Thyroid gland (tissue), 4 donors: ENCODE measurements at places on chromosomes 12 and 14. TPM values are rescaled to one million over a fixed set of nuclear protein-coding genes. Genes with fewer than 3 reads are reported as not detected.

Gene NPFF
- not detected for total RNA-seq

Gene LRP6
- 38.7 TPM for total RNA-seq

Gene SAMD15
- 6.1 TPM for total RNA-seq

Gene AKAP3
- total RNA-seq = 2.0 TPM

- no peak for DNase-seq
Observed at GRCh38 chr12:106527356-106527755, 55.4 kb upstream of the RFX4 start.

GRCh38 chr14:35932659-35933159 lies 106.6 kb downstream of the BRMS1L start:
- DNase-seq = no peak

- no peak for DNase-seq
Observed at GRCh38 chr12:20194171-20194570, 174.2 kb upstream of the PDE3A start.

- DNase-seq = no peak
Observed at GRCh38 chr12:50922820-50923219, 29.5 kb upstream of the HIGD1C start.

DNA sequence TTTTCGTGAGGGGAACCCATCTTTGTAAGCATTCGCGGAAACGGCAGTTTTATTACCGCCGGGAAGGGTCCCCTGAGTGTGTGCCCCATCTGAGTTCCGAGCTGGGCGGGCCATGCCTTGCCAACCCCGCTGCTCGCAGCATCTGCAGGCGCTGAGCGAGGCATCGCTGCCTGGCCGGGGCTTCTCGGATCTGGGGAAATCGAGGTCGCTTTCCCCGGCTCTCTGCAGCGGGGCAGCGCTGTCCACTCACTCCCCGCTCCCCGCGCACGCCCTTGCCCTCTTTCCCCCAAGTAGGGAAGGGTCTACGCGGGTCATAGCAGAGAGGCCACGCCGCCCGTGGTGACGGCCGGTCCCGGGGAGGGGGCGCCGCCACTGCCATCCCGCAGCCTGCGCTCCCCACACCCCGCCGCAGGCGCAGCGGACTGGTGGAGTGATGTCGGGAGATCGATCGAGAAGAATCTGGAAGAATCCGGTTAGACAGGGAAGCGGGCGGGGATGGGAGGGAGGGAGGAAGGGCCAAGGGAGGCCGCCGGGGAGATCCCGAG lies 507 bp upstream of the FKBP4 start:
- DNase-seq = peak; percentile 30

Gene RBM23
- 1,409 TPM for total RNA-seq

GRCh38 chr12:10960211-10960610 lies 21.1 kb upstream of the TAS2R14 start:
- DNase-seq = no peak

DNA sequence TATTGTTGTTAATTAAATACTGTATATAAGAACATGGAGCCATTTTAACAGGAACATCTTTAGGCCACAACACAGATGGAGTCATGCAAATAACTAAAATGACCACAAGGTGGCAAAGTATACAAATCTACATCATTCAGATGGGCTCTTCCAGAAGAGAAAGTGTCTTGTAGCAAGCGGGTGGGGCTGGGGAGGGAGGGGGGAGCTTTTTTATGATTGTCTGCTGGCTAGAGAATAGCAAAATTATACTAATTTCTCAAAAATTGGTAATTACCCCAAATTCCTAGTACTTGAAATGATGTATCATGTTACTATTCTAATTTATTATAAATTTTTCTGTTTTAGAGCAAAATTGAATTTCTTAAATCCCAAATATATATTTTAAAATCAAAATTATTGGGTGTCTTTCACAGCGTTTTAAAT lies 378.7 kb downstream of the PRKD1 start:
- DNase-seq = no peak

Gene PKP2
- total RNA-seq = 0.67 TPM

DNA sequence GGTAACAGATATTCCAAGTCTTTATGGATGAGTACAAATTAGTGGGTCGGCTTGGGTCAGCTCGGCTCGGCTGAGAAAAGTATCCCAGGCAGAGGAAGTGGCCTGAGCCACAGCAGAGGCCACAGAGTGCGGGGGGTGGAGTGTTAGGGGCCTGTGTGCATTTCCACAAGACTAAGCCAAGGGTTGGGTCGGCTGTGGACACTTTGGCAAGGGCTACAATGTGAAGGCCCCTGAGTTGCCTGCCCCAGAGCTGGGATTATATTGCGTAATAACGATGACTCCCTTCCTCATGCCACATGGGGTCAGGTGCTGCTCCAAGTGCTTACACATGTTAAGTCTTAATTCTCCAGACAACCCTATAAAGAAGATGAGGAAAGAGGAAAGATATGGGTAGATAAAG lies 11.4 kb downstream of the EVL start:
- no peak for DNase-seq

DNA sequence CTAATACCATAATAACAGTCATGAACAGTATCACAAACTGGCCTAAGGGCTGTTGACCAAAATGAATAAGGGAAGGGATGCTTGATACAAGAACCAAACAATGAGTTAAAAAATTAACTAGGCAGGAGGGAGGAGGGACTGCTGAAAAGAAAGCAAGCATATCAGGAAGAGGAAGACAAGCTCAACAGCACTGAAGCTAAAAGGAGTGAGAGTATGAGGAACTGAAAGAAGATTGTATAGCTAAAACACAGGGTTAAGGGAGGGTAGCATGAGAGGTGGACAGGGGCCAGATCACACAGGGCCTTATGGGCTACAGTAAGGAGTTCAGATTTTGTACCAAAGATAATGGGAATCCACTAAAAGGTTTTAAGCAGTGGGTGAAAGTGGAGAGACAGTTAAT lies 34.1 kb downstream of the ITGA7 start:
- DNase-seq = no peak

DNA sequence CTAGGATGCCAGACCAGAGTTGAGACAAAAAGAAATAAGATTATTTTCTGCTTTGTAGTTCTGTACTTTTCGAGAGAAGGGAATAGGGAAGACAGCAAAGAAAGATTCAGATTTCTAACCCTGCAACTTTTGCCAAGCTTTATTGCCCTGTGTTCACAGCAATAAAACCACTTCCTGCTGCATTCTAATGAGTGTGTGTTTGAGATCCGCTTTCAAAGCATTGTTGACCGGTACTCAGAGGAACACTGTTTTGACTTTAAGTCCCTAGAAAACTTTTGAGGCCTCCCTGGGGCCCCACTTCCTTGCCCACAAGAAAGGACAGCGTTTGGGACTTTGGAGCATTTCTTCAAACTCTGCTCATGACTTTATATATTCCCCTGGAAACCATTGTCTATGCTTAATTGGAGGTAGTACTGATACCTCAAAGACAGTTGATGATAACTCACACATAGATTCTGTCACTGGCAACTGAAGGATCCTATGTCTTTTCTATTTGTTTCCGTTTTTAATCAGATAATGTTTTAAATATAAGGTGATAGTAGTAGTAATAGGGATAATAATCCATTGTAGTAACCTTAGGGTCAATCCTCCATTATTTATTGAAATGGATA lies 1.3 kb downstream of the RNASE6 start:
- no peak for DNase-seq

DNA sequence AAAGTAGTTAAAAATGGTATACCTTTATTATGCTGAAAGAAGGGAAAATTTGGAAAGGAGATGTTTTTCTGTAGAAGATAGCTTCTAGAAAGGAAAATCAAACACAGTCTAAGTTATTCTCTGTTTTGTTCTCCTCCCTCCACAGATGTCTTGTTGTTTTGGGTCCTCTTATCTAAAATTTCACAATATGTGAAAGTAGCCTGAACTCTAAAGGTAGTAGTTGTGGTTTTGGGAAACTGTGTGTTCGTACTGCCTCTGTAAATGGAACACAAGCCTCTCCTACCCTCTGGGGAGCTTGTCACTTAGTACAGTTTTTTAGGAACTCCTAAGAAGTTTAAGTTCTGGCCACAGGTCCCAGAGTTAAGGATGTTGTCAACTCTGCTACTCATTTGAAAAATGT lies 112.6 kb downstream of the CRADD start:
- no peak for DNase-seq

- no peak for DNase-seq
Observed at GRCh38 chr14:70704960-70705359, 63.2 kb downstream of the TTC9 start.

DNA sequence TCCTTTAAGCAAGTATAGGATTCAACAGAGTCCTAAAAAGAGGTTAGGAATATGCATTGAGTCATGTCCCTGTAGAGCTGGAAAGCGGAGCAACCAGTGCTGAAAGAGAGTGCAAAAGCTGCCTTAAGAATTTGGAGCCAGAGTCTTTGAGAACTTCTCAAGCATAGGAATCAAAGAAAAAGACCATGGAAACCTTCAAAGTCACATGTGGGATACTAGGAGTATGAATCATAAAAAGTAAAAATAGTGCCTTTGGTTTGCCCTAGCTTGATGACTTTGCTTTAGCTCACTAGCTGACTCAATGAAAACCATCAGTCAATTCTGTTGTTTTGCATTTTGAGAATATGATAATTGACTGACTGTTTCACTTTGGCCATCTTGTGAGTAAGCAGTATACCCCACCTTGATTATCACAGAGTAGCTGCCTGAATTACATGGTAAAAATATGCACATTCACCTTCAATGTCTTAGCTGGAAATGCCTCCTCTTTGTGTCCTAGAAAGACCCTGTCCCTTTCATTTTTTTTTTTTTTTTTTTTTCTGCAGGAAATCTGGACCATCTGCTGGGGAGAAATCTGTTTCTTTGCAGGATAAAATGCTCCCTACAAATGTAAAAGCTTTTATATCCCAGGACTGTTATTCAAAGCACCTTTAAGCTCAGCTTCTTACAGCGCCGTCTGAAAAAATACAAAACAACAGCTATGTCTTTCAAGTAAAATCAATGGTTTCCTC lies 248.6 kb upstream of the KRR1 start:
- no peak for DNase-seq

DNA sequence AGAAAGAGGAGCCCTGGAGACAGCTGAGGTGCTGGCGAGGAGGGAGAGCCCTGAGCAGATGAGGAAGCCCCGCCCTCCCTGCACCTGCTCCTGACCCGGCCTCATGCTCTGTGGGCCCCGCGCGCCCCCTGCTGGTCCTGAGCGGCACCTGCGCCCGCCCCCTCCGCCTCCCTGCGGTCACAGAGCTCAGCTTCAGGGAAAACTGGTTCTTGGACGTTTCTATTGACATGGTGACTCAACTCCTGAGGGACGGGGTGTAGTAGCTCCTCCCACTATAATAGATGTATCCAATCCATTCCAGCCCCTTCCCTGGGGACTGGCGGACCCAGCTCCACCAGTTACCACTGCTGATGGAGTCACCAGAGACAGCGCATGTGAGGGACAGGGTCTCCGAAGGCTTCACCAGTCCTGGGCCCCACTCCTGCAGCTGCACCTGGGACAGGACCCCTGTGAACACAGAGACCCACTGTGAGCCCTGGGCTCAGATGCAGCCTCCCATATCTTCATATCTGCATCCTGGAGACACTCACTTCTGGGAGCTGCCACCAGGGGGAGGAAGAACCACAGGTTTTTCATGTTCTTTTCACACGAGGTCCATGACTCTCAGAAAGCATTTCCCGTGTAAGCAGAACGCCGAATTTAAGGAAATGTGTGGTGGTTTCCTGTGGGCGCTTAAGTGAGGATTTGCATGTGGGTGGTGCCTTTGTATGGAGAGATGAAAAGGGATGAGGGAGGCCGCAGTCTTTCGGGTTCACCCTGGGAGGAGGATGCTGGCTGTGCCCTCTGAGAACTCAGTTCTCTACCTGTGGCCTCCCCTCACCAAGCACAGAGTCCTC lies 1346.4 kb downstream of the TMEM121 start:
- DNase-seq = peak; percentile 10

DNA sequence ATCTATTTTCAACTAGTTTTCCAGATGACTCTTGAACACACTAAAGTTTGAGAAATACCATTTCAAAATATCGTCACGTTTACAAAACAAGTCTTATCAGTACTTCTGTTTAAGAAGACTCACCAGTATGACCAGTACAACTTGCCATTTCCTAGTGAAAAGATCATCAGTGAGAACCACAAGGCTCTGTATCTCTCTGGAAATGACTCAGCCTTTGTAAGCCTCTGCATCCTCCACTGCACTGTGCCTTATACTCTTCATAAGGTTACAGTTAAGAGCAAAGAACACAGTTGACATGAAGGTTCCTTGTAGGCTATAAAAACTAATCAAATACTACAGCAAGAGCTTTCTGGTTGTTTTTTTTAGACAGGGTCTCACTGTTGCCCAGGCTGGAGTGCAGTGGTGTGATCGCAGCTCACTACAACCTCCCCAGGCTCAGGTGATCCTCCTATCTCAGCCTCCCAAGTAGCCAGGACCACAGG lies 5.7 kb upstream of the VTI1B start:
- DNase-seq = no peak

GRCh38 chr14:90629471-90629870 lies 186.8 kb downstream of the TTC7B start:
- DNase-seq = no peak

GRCh38 chr12:122138181-122138580 lies 35.8 kb downstream of the IL31 start:
- peak; percentile 62 for DNase-seq

DNA sequence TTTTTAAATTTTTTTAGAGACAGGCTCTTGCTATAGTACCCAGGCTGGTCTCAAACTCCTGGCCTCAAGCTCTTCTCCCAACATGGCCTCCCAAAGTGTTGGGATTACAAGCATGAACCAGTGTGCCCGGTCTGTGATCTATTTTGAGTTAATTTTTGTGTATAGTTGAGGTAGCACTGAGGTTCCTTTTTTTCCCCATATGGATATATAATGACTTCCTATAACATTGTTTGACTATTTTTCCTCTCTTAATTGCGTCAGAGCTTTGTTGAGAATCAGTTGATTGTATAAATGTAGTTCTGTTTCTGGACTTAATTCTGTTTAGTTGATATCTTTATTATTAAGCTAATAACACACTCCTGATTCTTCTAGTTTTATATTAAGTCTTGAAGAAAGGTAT lies 8.6 kb upstream of the M6PR start:
- DNase-seq = no peak

GRCh38 chr12:69509904-69510827 lies 40.0 kb downstream of the FRS2 start:
- no peak for DNase-seq

DNA sequence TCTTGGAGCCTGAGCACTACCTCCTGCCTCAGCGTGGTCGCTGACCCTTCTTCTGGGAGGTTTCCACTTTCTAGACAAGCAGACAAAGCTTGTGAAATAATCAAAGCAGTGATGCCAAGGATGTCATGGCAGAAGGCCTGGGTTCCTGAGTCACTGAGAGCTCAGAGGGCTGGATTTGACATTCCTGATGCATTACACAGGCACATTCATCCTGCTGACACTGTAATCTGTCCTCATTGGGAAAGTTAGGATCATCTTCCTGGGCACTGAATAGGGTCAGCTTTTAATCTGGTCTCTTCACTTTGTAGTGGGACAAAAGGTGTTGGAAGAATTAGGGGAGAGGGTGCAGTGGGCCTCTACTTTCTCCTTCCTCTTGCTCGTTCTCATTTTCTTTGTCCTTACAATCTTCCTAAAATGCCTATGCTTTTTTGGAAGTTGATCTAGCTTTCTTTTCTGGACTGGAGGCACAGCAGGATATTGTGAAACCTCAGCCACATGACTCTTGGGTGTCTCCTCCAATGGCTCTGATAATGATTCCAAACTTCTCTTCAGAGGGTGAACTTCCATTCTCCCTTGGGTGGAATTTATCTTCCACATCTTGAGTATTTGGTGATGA lies 29.6 kb downstream of the EEA1 start:
- peak; percentile 66 for DNase-seq

Gene RFX4
- 0.27 TPM for total RNA-seq
